Foreskin keratinocyte (primary cell): ENCODE measurements at places on chromosomes 13 and 19. TPM values are rescaled to one million over a fixed set of nuclear protein-coding genes. Genes with fewer than 3 reads are reported as not detected.

Gene MAST1
- total RNA-seq: 0.10 and 0.21 TPM in 2 replicates

Gene OSCAR
- 0.11 and 0.20 TPM in 2 replicates for total RNA-seq

Gene SLC5A5
- total RNA-seq: 0.07 TPM in 1 of 2 replicates, not detected in the other

Gene FAM124A
- total RNA-seq: 0.04 TPM in 1 of 2 replicates, not detected in the other

Gene ZNF528
- 6.6 and 7.8 TPM in 2 replicates for total RNA-seq

Gene CCDC124
- 45.7 and 77.6 TPM in 2 replicates for total RNA-seq

Gene SCGB2B2
- 0.14 TPM in 1 of 2 replicates, not detected in the other for total RNA-seq

Gene GGACT
- 7.3 and 9.3 TPM in 2 replicates for total RNA-seq

Gene PGLYRP2
- total RNA-seq: not detected in 2 replicates
